Esophagus squamous epithelium (tissue), 5 donors: ENCODE measurements at places on chromosomes 11 and 22.

GRCh38 chr11:120235024-120235628 is 4.8 kb upstream of the POU2F3 start:
- H3K4me1 ChIP-seq: peaks cover 28% of the 10 kb centered on the region
- H3K4me3 ChIP-seq: no peak overlapping the region
- H3K27ac ChIP-seq: no peak overlapping the region
- DNase-seq: no peak

GRCh38 chr22:44646668-44647067 is 55.3 kb upstream of the PRR5 start:
- H3K27me3 ChIP-seq: no peaks in the 10 kb centered on the region
- no peak overlapping the region for H3K27ac ChIP-seq
- no peak for DNase-seq
- no peak overlapping the region for H3K4me3 ChIP-seq
- H3K36me3 ChIP-seq: no peaks in the 10 kb centered on the region
- H3K4me1 ChIP-seq: peaks cover 14% of the 10 kb centered on the region

DNA sequence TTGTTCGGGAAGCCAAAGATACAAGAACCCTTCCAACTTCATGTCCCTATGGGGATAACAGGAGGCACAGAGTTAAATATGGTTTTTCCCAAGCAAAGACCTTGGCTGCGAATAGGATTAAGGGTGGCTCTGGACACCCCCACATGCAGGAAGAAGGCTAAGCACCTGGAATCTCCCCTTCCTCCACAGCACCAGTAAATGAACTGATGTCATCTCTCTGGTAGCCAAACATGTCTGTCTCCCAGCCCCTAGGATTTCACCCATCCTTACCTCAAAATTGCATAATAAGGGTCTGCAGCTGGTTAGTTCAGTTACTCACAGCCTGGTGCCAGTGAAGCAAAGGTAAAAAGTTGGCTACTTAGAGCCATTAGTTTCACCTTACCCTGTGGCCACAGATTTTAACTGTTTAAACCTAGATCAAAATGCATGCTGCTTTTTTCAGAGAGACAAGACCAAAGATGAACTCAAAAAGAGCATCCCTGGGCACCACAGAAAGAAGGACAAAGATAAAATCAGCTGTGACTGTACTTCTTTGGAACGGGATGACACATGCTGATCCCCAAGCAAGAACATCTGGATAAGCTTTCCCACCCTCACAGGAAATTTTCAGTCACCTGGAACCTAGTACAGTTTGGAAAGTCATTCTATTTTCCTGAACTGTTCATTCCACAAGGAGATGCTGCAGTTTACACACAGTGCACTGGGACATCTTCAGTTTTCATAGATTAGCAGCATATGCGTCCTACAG is 77.2 kb upstream of the AKIP1 start:
- H3K4me3 ChIP-seq: no peak overlapping the region
- DNase-seq: no peak
- no peaks in the 10 kb centered on the region for H3K36me3 ChIP-seq
- H3K27me3 ChIP-seq: no peaks in the 10 kb centered on the region

DNA sequence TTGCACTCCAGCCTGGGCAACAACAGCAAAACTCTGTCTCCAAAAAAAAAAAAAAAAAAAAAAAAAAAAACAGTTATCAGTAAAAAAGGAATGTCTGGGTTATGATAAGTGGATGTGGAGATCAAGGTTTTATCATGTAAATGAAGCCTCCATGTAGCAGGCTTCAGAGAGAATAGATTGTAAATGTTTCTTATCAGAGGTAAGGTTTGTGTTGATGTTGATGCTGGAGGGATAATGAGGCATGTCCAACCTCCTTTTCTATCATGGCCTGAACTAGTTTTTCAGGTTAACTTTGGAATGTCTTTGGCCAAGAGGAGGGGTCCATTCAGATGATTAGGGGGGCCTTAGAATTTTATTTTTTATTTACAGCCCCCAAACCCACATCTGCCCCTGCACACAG is 35.4 kb upstream of the TREH start:
- DNase-seq: no peak
- H3K36me3 ChIP-seq: no peaks in the 10 kb centered on the region
- no peak overlapping the region for H3K4me3 ChIP-seq
- H3K27me3 ChIP-seq: no peaks in the 10 kb centered on the region

GRCh38 chr11:71239581-71239980 is 12.8 kb downstream of the SHANK2 start:
- no peak for DNase-seq
- H3K36me3 ChIP-seq: no peaks in the 10 kb centered on the region
- H3K27me3 ChIP-seq: no peaks in the 10 kb centered on the region
- no peak overlapping the region for H3K4me3 ChIP-seq
- H3K4me1 ChIP-seq: peaks cover 12% of the 10 kb centered on the region

GRCh38 chr22:21054714-21055563 is 9.2 kb downstream of the LRRC74B start:
- no peak for DNase-seq
- no peak overlapping the region for H3K4me3 ChIP-seq
- H3K4me1 ChIP-seq: no peaks in the 10 kb centered on the region
- peaks cover 14% of the 10 kb centered on the region for H3K27me3 ChIP-seq

DNA sequence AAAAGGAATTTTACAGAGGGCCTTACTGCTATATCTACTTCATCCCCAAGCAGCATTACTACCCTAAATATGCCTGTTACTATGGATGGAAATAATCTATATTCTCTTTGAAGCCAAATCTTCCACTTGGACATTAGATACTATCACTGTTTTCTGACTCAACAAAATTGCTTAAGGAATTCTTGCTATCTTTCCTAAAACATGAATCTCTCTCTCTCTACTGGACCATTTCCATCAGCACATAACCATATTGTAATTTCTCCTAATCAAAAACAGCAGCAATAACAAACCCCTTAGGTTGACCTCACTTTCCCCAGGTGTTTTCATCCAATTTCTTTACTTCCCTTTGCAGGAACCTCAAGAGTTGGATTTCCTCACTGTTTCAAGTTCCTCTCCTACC is 67.9 kb upstream of the BLID start:
- H3K36me3 ChIP-seq: no peaks in the 10 kb centered on the region
- H3K4me3 ChIP-seq: no peak overlapping the region
- H3K27ac ChIP-seq: no peak overlapping the region
- H3K27me3 ChIP-seq: no peaks in the 10 kb centered on the region
- peaks cover 40% of the 10 kb centered on the region for H3K4me1 ChIP-seq
- DNase-seq: no peak

DNA sequence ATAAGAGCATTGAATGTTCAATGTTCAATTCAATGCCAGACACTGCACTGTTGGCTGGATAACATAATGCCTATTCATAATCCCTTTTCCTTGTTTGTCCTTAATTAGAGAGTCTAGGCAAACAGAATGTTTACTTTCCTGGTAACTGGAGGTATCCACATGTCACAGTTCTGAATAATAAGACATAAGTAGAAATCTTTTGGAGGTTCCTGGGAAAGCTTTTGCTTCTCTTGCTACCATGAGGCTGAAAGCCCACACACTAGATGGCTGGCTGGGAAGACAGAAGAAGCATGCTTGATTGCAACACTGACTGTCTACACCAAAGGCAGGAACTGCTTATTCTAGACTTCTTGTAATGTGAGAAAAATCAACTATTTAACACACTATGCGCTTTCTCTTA is 79.5 kb downstream of the GAB2 start:
- no peak overlapping the region for H3K4me3 ChIP-seq
- DNase-seq: no peak
- peaks cover 7% of the 10 kb centered on the region for H3K4me1 ChIP-seq
- H3K27me3 ChIP-seq: no peaks in the 10 kb centered on the region

DNA sequence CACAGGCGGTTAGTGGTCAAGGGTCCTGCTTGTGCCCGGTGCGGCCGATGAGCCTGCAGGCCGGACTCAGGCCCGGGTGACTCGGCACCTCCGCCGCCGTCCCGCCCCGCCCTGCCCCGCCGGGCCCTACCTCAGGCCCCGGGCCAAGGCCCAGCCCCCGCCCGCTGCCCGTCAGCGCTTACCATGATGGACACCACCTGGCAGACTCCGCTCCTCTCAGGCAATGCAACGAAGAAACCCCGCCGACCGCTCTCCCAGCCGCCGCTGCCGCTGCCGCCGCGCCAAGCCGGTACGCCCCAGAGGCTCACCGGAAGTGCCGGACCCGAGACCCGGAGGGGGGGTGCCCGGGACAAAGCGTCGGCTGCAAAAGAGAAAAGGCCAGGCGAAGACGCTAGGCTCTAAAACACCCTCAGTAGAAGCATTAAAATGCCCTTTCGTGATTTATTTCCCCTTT is at the start of gene UFD1:
UFD1 (minus strand) TSS at position 293 of the 454 bp plus-strand sequence; CDS start at position 185, 108 bp downstream.
- H3K4me3 ChIP-seq: peak within 1 kb of the TSS; percentile 89
- no peak for DNase-seq
- peak within 1 kb of the TSS; percentile 95 for H3K27ac ChIP-seq
- H3K27me3 ChIP-seq: no peaks in the 10 kb centered on the region

DNA sequence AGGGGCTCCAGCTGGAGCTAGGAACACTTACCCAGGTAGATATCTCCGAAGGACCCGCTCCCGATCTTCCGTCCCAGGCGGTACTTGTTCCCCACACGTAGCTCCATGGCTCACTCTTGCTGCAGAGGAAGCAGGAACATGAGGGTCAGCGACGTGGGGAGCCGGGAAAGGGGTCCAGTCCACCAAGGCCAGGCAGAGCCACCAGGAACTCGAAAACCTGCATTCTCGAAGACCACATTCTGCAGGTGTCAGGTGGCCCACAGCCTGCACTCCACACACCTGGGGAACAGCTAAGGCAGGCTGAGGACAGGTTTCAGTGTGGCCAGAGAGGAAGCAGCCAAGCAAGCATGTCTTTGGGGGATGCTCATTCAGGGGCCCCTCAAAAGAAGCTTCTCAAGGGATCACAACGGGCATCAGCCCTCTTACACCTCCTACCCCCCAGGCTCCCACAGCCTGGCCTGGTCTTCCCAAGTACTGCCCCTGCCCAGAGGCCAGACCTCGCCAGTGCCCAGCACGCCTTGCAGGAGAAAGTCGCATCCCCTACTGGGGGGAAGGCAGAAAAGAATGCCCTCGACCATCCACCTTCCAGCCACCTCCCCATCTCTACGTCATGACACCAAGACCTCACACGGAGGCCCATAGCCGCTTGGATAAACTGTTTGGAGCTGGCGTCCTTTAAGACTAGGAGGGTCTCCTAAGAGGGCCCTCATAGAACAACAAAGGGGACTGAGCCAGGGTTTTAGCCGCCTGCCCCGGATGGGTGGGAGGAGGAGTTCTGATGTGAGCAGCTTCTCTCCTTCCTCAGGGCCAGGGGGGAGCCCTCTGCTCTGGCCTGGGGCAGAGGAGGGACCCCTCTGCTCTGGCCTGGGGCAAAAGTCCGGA is 2.9 kb downstream of the CSNK1E start:
- H3K4me3 ChIP-seq: peak overlapping the region; percentile 74
- peak overlapping the region; percentile 100 for H3K27ac ChIP-seq
- H3K27me3 ChIP-seq: no peaks in the 10 kb centered on the region
- no peak for DNase-seq

DNA sequence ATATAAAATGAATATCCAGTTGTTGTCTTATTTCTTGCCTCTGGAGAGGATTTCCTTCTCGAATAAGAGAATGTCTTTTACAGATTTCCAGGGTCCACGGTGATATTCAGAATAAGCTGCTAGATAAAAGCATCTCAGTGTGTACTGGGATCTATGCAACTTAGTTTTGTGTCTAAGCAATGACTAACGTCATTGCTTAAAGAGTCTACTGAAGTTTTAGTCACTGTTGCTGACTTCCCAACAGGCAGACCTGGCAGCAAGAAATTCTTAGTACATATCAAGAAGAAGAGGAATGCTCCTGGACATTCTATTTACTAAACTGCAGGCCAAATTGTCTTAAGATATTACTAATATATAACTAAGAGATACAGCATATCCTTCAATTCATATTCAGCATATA is 70.3 kb downstream of the SOX6 start:
- H3K36me3 ChIP-seq: no peaks in the 10 kb centered on the region
- no peaks in the 10 kb centered on the region for H3K4me1 ChIP-seq
- no peaks in the 10 kb centered on the region for H3K27me3 ChIP-seq

- H3K27me3 ChIP-seq: no peaks in the 10 kb centered on the region
- H3K27ac ChIP-seq: peak overlapping the region; percentile 88
- peaks cover 72% of the 10 kb centered on the region for H3K4me1 ChIP-seq
- peaks cover 3% of the 10 kb centered on the region for H3K36me3 ChIP-seq
- H3K4me3 ChIP-seq: no peak overlapping the region
- DNase-seq: no peak
Measured at GRCh38 chr11:69004411-69005182, 8.4 kb downstream of the MRGPRF start.

DNA sequence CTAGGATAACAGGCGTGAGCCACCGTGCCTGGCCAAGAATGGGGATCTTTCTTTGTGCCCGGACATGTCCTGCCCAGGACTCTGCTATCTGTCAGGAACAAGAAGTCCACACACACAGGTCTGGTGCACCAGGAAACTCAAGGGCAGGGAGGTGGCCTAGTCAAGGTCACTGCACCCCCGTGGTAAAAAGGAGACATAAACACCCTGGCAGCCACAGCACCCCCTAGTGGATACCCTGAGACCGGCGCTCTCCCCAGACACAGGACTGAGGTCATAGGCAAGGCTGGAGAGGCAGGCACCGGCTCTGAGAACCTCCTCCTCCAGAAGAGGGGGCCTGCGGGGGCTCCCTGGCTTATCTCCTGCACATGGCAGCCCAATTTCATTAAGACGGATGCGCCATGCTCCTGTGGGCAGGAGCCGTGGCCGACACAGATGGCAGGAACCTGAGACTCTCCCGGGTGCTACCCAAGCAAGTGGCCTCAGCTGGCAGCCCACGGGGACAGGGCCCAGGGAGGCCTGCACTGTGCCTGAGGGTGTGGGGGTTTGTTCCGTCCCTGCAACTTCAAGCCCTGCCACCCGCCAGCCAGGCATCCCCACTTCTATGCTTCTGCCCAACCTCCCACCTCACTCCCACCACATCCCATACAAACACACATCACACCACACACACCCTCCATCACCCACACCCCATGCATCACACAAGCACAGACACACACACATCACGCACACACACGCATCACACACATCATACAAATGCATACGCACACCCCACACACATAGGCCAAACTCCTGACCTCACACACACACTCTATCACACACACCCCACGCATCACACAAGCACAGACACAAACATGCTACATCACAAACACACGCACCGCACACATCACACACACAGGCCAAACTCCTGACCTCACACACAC is 19.6 kb downstream of the MACROD1 start:
- H3K27me3 ChIP-seq: no peaks in the 10 kb centered on the region
- no peak overlapping the region for H3K27ac ChIP-seq
- peaks cover 32% of the 10 kb centered on the region for H3K4me1 ChIP-seq
- no peak overlapping the region for H3K4me3 ChIP-seq
- DNase-seq: no peak
